NCI-H2029 (cell line): ENCODE measurements at places on chromosomes 6 and 20.

DNA sequence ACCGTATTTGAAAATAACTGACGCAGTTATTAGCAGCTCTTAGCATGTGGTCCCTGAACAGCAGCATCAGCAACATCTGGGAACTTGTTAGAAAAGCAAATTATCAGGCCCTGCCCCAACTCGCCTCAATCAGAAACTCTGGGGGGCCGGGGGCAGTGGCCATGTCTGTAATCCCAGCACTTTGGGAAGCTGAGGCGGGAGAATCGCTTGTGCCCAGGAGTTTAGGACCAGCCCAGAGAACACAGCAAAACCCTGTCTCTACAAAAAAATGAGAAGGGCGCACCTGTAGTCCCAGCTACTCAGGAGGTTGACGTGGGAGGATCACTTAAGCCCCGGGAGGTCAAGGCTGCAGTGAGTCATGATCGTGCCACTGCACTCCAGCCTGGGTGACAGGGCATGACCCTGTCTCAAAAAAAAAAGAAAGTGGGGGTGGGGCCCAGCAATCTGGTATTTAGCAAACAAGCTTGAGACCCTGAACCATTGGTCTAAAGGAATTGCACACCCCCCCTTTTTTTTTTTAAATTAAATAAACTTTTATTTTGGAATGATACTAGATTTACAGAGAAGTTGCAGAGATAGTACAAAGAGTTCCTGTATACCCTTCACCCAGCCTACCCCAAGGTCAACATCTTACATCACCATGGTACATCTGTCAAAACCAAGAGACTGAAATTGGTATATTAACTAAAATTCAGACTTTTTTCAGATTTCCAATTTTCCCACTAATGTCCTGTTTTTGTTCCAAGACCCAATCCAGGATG lies 6.7 kb downstream of the SRXN1 start:
- DNase-seq, result no peak

DNA sequence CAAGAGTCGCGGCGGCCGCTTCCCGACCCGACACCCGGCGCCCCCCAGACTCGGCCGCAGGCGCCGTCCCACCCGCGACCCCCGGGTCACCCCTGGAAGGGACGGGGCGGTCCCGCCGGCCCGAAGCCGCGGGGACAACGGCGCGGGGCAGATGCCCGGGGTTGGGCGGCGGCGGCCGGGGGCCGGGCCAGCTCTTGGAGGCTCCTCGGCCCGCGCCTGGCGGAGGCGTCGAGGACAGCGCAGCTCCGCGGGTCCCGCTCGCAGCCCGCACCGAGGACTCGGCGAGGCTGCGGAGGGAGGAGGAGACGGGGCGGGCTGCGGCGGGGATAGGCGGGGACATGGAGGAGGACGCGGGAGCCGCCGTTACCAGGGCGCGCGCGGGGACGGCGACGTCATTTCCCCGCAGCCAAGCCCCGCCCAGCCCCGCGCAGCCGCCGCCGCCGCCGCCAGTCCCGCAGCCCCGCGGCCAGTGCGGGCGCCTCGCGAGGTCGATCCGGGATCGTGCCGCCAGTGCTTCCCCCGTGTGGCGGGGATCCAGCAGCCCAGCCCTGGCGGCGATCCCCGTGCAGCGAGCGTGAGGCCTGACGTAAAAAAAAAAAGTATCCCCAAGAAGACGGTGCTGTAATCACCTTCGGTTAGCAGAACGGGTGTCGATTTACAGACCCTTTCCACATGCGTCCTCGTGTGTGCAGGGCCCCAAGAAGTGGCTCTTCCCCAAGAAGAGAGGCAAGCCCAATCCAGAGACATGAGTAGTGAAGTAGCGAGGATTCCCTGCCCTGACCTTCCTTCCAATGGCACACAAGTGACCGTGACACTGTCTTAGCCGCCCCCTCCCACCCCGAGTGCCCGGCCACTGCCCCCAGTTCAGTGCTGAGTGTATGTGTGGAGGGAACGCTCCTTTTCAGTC lies at the start of gene FAM184A:
Gene FAM184A, minus strand, starts transcription at position 289 of the 907 bp plus-strand sequence. CDS start 365 bp downstream, outside the sequence.
- DNase-seq, result peak; percentile 67

GRCh38 chr6:125939026-125939425 lies 17.5 kb upstream of the HINT3 start:
- no peak for DNase-seq

DNA sequence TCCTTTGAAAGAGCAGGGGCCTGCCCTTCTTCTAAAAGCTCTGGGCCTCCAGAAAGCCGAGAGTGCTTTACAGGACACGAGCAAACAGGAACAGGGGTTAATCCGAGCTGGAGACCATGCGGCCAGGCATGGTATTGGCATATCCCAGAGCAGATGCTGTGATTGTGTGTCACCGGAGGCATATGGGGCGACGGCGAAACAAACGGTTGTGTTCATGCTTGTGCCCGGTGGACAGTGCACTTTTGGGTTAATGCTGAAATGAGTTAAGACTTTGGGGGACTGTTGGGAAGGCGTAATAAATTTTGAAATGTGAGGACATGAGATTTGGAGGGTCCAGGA lies 1088.7 kb upstream of the DEFB115 start:
- DNase-seq, result no peak

GRCh38 chr6:52509281-52510212 lies 67.3 kb downstream of the TRAM2 start:
- no peak for DNase-seq

DNA sequence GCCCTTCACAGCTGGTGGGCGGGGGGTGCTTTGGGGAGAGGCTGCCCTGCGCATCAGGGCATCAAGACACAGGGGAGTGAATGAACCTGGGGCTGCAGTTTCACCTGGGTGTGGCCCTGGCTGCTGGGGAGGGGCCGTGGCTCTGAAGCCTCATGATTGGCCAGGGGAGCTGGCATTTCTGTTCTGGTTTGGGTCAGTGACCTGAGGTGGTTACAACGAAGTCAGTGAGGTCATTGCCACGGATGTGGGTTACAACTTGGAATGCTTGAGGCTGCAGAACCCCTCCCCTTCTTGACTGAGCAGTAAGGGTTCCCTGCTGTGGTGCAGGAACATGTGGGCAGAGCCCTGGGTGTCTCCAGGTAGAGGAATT lies 3.0 kb downstream of the TCEA2 start:
- DNase-seq, result no peak

- no peak for DNase-seq
Measured at GRCh38 chr20:17722493-17723300, 22.9 kb downstream of the BANF2 start.

DNA sequence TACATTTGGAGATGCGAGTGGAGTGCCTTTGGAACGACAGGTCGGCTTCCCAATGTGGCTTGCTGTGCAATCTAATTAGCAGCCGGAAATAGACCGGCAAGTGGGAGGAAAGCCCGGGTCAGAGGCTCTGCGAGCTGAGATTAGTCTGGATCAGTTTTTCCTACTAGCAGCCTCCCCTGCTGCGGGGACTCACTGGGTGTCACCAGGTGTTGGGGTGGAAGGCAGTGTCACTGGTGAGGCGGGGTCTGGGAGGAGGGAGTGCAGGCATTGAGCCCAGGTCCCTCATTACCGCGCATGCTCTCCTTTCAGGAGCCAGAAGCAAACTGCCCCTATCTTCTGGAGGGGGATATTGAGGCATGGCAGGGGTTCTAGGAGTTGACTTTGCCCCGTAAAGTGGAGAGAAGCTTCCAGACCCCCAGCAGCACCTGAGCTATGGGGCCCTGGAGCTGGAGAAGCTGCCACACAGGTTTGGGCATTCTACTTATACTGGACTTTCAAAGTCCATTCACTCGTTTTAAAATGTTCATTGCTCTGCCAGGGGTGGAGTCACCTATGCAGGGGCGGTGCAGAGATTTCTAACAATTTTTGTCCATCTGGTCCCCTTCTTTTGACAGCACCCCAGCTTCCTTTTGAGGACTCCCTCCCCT lies 11.0 kb downstream of the SULF2 start:
- DNase-seq, result no peak

DNA sequence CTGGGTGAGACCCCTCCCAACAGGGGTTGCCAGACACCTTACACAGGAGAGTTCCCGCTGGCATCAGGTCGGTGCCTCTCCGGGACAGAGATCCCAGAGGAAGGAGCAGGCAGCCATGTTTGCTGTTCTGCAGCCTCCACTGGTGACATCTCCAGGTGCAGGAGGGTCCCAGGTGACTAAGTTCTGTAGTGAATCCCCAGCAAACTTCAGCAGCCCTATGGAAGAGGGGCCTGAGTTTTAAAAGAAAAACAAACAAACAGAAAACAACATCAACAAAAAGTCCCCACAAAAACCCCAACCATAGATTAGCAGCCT lies 515.1 kb downstream of the FRK start:
- DNase-seq, result no peak

GRCh38 chr6:34723203-34723602 lies 26.6 kb upstream of the ILRUN start:
- no peak for DNase-seq

GRCh38 chr20:46851746-46852145 lies 42.9 kb upstream of the EYA2 start:
- DNase-seq, result no peak
